Naive thymus-derived CD8-positive, alpha-beta T cell (primary cell): ENCODE measurements at places on chromosomes 12 and 14.

GRCh38 chr12:73678335-73678734, 859.3 kb upstream of the ATXN7L3B start:
- no peak for DNase-seq

GRCh38 chr12:12007713-12008231, 63.0 kb upstream of the BCL2L14 start:
- no peak for DNase-seq

DNA sequence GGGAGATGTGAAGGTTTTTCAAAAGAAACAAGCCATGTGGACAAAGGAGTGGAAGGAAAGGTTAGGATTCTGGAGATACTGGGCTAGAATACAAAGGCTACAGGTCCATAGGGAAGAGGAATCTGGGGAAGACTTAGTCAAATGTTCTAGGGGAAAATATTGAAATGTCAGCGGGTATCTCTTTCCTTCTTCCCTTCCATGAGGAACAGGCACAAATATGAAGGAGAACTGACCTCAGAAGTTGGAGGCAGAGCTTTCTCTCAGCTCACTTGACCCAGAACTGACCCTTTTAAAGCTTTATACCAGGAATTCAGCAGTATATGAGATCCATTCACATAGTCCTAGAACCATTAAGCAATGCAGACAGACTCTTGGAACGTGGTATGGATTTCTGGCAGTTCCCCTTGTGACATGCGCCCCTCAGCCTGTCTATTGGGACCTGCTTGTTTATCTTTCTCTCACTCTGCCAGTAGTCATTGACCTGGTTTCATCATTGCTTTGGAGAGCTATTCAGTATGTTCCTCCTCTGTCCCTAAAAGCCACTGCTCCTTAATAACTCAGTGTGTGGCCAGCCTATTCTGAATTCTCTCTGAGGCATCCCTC, 43.0 kb upstream of the GSG1 start:
- DNase-seq = no peak

DNA sequence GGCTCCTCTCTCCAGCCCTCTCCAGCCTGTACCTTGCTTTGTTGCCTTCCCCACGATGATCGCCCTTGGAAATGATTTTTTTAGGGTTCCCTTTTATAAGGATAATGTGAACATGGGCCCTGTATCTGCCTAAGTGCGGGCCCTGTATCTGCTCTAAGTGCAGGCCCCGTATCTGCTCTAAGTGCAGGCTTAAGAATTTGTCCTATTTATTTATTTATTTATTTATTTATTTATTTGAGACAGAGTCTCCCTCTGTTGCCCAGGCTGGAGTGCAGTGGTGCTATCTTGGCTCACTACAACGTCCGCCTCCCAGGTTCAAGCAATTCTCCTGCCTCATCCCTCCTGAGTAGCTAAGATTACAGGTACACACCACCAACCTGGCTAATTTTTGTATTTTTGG, 22.5 kb downstream of the GALNT16 start:
- no peak for DNase-seq

DNA sequence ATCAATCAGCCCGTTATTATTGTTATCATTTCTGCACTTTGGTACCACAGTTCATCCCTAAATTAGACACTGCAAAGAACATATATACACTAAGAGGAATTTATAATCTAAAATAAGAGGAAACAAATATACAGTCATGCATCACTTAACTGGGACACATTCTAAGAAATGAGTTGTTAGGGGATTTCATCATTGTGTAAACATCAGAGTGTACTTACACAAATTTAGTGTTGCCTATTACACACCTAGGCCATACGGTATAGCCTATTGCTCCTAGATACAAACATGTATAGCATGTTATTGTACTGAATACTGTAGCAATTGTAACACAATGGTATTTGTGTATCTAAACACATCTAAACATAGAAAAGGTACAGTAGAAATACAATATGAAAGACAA, 190.5 kb downstream of the BMP4 start:
- no peak for DNase-seq

GRCh38 chr14:21073921-21074320, 3.8 kb downstream of the ARHGEF40 start:
- DNase-seq = no peak

DNA sequence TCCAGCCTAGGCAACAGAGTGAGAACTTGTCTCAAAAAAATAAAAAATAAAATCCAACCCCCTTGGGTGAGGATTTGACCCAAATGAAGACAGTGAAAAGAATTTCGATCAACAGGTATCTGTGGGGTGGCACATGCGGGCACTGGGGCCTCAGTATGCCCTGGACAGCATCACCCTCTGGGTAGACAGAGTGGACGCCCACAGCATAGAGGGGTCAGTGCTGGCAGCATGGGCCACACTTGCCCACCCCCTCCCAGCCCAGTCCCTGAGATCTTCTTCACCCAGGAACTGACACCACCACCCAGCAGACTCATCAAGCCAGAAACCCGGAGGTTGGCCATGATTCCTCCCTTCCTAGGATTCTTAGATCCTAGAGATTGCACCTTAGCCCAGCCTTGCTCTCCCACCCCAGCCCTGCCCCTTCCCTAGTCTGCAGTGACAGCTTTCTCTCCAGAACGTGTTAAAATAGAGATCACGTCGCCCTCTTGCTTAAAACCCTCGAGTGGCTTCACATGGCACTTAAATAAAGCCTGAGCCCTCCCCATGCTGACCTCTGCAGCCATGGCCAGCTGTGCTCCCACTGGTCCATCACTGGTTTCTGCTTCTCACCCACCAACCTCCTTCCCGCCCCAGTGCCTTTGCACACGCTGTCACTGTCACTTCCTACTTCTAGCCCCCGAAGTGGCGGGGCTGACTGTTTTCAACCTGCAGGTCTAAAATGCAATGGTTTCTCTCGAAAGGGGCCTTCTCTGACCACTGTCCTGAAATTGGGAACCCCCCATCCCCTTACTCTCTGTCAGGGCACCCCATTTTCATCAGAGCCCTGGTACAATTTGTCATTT, 26.2 kb upstream of the DYNC1H1 start:
- DNase-seq = no peak

GRCh38 chr12:82434392-82434911, 76.1 kb downstream of the METTL25 start:
- no peak for DNase-seq

DNA sequence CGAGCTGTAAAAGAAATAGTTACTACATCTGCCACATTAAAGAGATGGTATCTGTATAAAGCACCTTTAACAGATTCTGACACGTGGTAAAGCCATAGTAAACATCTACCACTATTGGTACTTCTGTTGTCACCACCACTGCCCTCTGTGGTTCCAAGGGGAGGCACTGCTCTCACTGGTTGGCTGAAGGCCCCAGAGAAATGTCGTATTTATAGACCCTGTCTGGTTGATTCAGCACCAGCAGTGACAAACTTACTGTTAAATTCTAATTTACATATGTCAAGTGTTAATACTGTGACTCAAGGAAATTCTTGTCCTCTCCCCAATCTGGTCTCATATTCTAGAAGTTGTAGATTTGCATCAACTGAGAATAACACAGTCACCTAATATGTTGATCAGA, 281.1 kb downstream of the ERC1 start:
- no peak for DNase-seq

DNA sequence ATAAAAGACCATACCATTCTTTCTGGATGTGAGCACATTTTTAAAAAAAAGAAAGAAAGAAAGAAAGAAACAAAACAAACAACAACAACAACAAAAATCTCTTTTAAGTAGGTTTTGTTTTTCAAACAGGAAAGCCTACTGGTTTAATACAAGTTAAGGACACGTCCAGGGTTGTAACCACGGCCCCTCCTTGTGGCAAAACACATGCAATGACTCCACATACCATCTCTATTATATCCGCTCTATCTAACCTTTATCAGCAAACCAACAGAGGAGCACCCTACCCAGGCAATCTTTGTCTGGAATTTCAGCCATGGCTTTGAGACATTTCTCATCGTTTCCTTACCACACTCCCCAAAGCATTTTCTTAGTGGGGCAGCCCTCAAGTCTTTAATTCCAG, 360.5 kb upstream of the TMPO start:
- DNase-seq = no peak

GRCh38 chr12:9797722-9798619, 29.3 kb upstream of the KLRF1 start:
- DNase-seq = peak; percentile 18

DNA sequence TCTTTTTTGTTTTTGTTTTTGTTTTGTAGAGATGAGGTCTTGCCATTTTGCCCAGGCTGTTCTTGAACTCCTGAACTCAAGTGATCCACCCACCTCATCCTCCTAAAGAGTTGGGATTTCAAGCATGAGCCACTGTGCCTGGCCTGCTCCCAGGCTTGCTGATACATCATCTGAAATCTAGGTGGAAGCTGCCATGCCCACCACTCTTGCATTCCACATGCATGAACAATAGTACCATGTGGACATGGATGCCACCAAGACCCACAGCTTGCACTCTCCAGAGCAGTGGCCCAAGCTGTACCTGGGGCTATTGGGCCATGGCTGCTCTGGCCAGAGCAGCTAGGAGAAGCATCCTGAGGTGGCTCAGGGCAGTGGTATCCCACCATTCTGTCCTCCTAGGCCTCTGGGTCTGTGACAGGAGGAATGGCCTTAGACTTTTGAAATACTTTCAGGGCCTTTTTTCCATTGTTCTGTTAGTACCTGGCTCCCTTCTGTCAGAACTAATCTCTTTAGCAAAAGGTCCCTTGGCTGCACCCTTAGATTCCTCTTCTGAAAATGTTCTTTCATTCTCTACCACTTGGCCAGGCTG, 13.7 kb downstream of the FLVCR2 start:
- no peak for DNase-seq

DNA sequence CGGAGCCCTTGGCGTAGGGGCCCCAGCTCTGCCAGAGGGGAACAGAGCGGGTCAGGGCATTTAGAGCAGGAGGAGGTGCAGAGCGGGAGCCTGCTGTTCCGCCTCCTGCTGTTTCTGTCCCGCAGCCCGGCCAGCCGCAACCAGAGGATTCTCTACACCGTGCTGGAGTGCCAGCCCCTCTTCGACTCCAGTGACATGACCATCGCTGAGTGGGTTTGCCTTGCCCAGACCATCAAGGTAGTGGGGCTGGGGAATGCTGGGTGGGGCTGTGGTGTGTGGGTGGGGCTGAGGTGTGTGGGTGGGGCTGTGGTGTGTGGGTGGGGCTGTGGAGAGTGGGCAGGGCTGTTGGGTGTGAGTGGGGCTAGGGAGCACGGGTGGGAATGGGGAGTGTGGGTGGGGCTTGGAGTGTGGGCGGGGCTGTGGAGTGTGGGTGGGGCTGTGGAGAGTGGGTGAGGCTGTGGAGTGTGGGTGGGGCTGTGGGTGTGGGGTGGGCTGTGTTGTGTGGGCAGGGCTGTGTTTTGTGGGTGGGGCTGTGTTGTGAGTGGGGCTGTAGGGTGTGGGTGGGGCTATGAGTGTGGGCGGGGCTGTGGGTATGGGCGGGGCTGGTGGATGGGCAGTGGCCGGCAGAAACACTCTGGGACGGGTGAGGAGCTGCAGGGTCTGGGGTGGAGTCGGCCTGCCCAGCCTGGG, 8.0 kb downstream of the ASPG start:
- DNase-seq = peak; percentile 14

GRCh38 chr12:118237052-118237665, 101.2 kb downstream of the PEBP1 start:
- no peak for DNase-seq

DNA sequence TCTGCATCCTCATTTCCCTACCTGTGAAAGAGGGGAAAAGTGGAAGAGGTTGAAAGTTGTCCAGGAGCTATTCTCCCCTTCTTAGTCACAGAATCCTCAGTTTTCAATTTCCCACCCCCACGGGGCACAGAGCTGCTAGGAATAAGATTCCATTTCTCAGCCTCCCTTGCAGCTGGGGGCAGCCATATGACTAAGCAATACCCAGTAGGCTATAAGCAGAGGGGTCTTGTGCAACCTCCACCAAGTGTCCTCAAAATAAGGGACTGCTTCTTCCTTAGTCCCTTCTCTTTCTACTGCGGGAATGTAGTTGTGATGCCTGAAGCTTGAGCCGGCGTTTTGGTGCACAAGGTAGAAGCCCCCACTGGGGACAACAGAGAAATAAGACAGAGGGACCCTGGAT, 40.9 kb downstream of the VWF start:
- DNase-seq = no peak

DNA sequence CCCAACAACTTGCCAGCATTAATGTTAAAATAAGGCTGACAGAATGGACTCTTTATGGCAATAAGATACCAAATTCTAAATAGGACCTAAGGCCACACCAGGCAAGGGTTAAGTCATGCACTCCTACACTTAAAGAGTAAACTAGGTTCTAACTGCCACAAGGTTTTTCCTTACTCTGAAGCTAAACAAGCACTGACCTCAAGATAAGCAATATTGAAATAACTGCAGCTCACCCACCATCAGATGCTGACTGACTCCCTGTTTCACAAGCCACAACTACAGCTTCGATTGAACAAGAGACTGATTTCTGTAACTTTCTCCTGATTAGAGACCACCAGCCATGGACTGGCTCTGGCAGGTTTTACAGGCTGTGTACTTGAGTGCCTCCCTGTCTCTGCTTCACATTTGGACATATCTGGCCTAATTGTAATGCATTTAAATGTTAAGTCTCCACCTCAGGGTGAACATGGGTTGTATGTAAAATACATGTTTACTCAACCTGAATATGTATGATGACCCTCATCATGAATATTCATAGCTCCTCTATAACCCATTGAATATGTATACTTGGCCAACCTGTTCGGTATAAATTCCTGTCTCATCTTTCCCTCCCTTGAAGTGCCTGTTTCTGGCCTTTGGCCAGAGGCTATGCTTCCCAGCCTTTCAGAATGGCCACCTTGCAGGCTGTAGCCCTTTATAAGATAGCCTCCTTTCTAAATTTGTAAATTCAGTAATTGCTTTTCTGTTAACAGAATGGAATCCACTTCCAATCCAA, 70.5 kb upstream of the DAAM1 start:
- DNase-seq = no peak

DNA sequence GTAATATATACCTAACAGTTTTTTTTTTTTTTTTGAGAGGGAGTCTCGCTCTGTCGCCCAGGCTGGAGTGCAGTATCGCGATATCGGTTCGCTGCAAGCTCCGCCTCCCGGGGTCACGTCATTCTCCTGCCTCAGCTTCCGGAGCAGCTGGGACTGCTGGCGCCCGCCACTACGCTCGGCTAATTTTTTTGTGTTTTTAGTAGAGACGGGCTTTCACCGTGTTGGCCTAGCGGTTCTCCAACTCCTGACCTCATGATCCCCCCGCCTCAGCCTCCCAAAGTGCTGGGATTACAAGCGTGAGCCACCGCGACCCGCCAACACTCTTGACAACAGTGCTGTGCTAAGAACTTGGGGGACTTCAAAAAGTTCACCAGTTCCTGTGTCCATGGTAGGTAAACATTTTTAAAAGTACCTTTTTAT, 63.5 kb downstream of the FOXG1 start:
- no peak for DNase-seq

- no peak for DNase-seq
These were observed 12.8 kb upstream of the GPX2 start for GRCh38 chr14:64955297-64955696.

GRCh38 chr14:57464008-57464730, 29.5 kb downstream of the CCDC198 start:
- no peak for DNase-seq

DNA sequence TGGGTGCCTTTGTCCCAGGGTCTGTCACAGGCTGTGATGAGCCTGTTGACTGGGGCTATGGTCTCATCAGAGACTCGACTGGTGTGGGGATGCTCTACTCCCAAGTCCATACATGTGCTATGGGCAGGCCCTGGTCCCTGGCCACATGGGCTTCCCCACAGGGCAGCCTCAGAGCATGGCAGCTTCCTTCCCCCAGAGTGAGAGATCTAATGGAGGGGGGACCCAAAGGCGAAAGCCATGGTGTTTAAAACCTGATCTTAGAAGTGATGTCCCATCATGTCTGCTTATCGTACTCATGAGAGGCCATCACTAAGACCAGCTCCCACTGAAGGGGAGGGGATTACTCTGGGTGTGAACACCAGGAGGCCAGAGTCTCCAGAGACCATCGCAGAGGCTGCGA, 279.0 kb upstream of the RTL1 start:
- DNase-seq = no peak
